ENCODE measurements at places on chromosomes 6 and 20.

- DNase-seq, result no peak
Measured at GRCh38 chr6:39590871-39591393, 134.3 kb downstream of the KIF6 start.

DNA sequence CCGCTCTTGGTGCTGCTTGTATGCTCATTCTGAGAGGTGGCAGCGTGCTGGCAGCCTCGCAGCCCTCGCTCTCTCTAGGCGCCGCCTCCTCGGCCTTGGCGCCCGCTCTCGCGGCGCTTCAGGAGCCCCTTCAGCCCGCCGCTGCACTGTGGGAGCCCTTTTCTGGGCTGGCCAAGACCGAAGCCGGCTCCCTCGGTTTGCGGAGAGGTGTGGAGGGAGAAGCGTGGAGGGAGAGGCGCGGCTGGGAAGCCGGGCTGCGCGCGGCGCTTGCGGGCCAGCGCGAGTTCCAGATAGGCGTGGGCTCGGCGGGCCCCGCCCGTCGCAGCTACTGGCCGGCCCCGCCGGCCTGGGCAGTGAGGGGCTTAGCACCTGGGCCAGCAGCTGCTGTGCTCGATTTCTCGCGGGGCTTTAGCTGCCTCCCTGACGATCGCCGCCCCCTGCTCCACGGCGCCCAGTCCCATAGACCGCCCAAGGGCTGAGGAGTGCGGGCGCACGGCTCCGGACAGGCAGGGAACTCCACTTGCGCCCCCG, 19.5 kb upstream of the FAM8A1 start:
- DNase-seq, result peak; percentile 49

DNA sequence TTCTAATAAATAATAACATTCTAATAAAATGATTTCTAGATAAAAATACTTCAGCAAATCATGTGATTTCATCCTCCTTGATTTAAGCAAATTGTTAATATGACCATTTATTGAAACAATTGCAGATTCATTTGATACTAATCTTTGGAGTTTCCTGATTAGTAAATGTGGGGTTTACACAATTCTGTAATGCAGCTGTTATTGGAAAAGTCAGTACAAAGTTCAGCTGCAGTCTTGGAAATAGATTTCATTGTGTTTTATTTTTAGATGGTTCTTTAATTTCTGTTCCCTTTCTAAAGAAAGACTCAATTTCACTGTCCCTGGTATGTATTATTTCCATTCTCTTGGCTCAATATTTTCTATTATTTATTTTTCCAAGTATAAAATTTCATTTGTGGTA, 342.0 kb downstream of the TBC1D32 start:
- DNase-seq, result no peak

DNA sequence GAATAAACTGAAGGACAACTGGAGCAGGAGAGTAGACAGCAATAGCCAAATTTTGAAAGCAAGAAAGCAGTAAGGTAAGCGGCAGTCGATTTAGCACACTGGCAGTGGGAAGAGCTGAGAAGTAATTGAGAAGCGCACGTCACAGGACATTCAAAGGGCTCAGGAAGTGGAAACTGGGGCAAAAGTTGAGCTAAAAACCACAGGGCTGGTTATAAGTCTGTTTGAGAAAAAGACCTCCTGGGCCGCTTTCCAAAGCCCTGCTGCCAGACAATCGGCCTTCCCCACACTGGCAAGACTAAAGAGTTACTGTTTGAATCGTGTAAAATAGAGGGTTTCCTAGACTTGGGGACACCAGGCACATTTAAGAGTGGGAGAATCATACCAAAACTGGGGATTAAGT, 161.4 kb downstream of the DNAH8 start:
- peak; percentile 2 for DNase-seq

DNA sequence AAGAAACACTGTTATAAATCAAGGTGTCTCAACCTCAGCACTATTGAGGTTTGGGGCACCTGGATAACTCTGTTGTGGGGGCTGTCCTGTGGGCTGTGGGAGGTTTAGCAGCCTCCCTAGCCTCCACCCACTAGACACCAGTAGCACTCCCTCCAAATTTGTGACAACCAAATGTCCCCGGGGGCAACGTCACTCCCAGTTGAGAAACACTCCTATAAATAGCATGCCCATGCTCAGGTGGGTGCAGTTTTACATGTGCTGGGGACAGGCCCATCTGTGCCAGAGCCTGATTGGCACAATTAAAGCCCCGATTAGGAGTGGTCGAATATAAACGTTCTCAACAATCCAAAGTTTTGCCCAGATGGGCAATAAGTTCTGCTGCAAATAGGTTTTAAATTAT, 78.9 kb downstream of the FAM50B start:
- no peak for DNase-seq

- DNase-seq, result no peak
Measured at GRCh38 chr6:105917038-105917695, 169.0 kb upstream of the PRDM1 start.

DNA sequence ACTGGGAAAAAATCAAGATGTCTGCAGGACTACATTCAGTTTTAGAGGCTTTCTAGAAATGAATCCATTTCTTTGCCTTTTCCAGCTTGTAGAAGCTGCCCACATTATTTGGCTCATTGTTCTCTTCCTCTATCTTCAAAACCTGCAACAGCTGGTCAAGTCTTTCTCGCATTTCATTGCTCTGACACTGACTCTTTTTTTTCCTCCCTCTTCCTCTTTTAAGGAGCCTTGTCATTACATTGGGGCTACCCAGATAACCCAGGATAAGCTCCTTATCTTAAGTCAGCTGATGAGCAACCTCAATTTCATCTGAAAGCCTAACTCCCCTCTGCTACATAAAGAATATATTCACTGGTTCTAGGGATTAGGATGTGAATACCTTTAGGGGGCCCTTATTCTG, 53.2 kb upstream of the CEP162 start:
- no peak for DNase-seq

GRCh38 chr6:39935241-39935640, 979 bp upstream of the MOCS1 start:
- no peak for DNase-seq

DNA sequence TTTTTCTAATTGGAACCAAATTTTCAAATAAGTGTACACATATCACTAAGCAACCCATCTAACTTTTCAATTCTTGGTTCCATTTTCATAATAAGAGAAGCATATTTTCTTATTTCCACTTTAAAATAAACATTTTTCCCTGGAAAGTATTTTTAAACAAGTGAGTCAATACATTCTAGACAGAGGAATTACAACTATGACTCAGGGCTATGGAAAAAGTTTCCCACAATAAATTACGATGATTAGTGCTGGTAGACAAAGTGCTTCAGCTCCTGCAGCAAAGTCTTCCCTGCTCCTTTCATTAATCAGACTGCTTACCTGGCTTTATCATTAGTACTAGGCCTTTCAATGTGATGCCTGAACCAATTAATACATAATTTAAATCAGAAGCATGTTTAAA, 322.5 kb downstream of the HACE1 start:
- DNase-seq, result no peak

DNA sequence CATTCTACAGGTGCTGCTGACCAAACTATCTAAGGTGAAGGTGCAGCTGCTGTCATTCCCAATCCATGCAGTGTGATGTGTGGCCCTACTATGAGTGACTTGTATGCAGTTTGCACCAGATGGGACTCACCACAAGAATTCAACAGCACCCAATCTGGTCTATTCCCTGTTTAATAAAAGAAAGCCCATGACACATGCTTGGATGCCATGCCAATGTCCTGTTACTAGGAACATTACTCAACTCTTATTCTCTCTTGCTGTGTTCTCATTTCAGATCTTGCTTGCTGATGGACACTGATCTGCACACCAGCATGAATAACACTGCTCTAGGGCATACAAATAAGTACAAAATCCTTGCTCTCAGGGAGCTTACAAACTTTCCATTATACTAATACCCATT, 221.6 kb upstream of the CDYL start:
- no peak for DNase-seq

DNA sequence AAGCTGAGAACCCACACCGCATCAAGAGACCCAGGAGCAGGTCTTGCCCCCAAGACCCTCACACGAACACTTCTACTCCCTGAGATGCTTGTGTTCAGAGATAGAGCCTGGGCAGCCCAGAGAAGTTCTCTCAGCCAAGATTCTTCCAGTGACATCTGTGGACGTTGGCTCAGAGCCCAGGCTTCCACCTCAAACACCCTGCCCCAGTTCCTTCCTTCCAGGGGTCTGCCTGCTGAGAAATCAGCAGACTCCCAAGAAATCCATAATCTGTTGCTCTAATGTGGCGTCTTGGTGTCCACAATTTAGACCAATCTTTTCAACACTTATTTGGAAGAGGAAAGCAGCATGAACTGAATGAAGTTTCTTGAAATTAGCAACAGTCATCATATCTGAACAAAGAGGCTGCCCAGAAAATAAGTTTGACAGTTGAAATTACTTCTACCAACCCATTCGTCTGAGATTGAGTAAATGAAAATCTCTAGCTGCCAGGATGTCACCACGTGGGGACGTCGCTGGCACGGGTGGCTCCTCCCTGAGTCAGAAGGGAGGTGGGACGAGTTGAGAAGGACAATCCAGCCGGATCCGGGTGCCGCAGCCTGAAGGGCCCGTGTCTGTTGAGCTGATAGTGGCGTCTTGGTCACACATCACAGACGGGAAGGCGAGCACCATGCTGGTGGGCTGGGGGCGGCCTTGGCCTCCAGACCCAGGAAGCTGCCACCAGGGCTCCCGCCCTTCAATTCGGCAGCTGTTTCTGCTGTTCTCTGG, 400.9 kb downstream of the TAF4 start:
- peak; percentile 22 for DNase-seq

DNA sequence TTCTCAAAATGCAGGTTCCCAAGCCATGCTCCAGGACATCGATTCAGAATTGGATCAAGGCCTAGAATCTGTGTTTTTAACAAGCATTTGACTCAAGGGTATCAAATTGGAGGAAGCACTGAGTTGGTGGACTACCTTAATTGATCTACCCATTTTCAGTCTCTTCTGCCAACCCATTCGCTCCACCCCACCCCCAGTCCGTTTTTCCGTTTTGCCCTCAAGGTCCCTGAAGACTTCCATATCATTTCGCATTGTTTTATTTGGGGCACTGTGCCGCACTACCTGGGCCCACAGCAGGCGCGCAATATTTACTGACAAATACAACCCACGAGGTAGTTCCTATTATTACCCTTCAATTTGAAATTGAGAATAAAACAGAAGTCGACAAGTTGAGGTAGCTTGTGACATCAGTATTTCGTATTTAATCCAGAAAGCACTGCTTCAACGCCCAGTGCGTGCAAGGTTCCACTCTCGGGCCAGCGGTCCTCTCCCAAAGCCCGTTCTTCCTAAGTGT, 557 bp upstream of the DHX35 start:
- no peak for DNase-seq

- DNase-seq, result no peak
Measured at GRCh38 chr6:38391206-38391605, 248.5 kb downstream of the BTBD9 start.

GRCh38 chr6:155483858-155484257, 28.2 kb upstream of the NOX3 start:
- DNase-seq, result peak; percentile 55

DNA sequence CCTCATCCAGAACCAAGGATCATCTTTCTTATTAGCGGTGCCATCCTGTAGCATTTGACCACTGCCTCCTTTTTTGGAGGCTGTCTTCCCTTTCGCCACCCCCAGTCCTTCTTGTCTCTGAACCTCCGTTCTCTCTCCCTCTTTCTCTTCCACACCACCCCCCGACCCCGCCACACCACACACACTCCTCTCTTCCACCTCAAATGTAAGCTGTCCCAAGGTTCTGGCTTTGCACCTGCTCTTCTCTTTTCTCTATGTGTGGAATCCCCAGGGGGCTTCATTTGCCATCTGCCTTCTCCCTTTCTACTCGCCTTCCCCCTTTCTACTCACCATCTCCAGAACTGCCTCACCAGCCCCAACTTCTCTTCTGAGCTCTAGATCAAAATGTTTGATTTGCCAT, 111.3 kb upstream of the CDYL start:
- no peak for DNase-seq

GRCh38 chr6:55276745-55277530, 50.3 kb upstream of the GFRAL start:
- DNase-seq, result peak; percentile 57

GRCh38 chr6:44050872-44051505, 76.3 kb downstream of the MRPL14 start:
- no peak for DNase-seq

- no peak for DNase-seq
Measured at GRCh38 chr6:131646249-131646670, 9.2 kb downstream of the ENPP3 start.
